ENCODE measurements at places on chromosomes 1 and 21. TPM values are rescaled to one million over a fixed set of nuclear protein-coding genes. Genes with fewer than 3 reads are reported as not detected.

DNA sequence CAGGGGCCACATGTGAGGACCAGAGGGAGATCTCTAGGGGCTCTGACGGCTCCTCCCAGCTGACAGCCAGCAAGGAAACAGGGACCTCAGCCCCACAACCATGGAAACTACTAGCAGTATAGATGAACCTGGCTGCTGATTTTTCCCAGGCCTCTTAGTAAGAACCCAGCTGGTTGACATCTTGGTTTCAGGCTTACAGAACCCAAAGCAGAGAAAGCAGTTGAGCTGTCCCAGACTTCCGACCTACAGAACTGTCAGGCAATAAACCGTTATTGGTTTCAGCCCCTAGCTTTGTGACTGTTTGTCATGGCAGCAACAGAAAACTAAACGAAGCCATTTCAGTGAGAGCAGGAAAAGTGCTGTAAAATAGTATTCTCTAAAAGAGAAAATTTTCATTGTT is 36.4 kb downstream of the ETS2 start:
- no peaks in the 10 kb centered on the region for H3K36me3 ChIP-seq
- no peak overlapping the region for H3K4me3 ChIP-seq

- H3K27me3 ChIP-seq, result no peaks in the 10 kb centered on the region
- H3K4me1 ChIP-seq, result peaks cover 22% of the 10 kb centered on the region
- no peak overlapping the region for H3K27ac ChIP-seq
- no peaks in the 10 kb centered on the region for H3K36me3 ChIP-seq
- DNase-seq, result no peak
- no peak overlapping the region for H3K4me3 ChIP-seq
Measured at GRCh38 chr21:33682992-33683627, 40.8 kb downstream of the ITSN1 start.

DNA sequence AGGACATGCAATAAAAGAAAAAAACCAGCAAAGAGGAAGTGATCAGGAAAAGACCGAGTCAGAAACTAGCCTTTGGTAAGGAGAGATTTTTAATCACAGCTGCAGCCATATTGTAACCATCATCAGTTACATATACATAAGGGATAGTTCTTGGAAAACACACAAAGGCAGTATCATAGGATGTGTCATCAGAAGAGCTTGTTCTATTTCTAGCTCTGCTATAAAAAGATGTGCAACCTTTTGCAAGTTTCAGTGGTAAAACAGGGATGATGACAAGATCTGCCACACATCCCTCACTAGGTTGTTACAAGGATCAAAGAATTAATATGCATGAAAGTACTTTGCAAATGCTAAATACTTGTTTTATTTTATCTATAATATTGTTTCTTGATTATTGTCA is 342.0 kb downstream of the VAV3 start:
- H3K4me1 ChIP-seq, result peaks cover 9% of the 10 kb centered on the region
- no peak overlapping the region for H3K4me3 ChIP-seq
- H3K36me3 ChIP-seq, result no peaks in the 10 kb centered on the region
- no peak overlapping the region for H3K27ac ChIP-seq
- DNase-seq, result no peak

DNA sequence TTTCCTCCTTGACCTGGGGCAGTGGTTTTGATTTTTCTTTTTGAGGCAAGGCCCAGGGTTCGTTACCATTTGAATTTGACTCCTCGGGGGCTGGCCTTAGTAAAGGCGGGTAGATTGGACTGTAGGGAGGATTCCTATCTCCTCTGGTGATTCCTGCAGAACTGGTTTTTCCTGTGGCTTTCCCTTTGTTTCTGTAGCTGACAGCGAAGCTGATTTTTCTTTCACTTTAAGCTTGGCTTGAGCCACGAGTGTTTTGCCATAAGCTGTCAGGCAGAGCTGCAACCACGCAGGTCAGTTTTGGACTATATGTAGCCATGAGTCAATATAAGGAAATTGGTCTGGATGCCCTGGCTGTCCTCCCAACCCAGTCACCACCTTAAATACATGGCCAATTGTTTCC is 28.7 kb upstream of the KCNJ15 start:
- H3K27me3 ChIP-seq, result no peaks in the 10 kb centered on the region
- no peaks in the 10 kb centered on the region for H3K4me1 ChIP-seq
- no peak for DNase-seq
- no peak overlapping the region for H3K4me3 ChIP-seq
- H3K36me3 ChIP-seq, result no peaks in the 10 kb centered on the region

DNA sequence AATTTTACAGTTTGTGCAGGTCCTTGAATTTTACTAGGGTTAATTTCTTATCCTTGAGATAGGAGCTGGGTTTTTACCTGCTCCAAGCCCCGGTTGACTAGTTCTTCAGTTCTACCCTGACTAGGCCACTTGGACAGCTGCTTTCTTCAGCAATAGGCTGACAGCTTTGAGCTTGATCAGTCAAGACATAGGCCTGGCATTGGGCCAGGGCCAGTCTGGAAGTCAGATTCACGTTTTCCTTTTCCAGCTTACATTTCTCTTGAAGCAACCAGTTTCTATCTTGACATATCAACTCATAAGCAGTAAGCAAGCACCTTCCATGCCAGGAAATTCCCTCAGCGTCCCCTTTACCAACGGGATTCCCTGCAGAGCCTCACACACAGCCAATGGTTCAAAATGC is 63.7 kb upstream of the AJAP1 start:
- no peak overlapping the region for H3K4me3 ChIP-seq
- H3K27me3 ChIP-seq, result peaks cover 4% of the 10 kb centered on the region
- DNase-seq, result no peak
- H3K27ac ChIP-seq, result no peak overlapping the region
- H3K4me1 ChIP-seq, result no peaks in the 10 kb centered on the region
- H3K36me3 ChIP-seq, result no peaks in the 10 kb centered on the region

GRCh38 chr1:115227346-115228082 is 110.5 kb downstream of the NGF start:
- no peak overlapping the region for H3K4me3 ChIP-seq
- no peaks in the 10 kb centered on the region for H3K36me3 ChIP-seq
- H3K27me3 ChIP-seq, result no peaks in the 10 kb centered on the region
- H3K27ac ChIP-seq, result no peak overlapping the region
- H3K4me1 ChIP-seq, result peaks cover 24% of the 10 kb centered on the region

DNA sequence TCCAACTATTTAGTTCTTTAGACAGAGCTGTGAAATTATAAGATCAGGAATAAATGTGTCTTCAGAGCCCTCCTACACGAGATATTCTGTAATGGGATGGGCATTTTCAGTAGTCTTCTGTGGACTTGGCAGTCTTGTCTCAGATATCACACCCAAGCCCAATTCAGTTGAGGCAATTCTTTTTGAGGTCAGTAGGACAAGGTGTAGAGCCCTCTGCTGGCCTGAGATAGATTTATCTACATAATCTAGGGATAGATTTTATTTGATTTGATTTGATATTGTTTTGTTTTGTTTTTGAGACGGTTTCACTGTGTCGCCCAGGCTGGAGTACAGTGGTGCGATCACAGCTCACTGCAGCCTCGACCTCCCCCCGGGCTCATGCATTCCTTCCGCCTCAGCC is 77.5 kb downstream of the FMN2 start:
- no peaks in the 10 kb centered on the region for H3K36me3 ChIP-seq
- H3K4me3 ChIP-seq, result no peak overlapping the region
- H3K27me3 ChIP-seq, result no peaks in the 10 kb centered on the region
- no peaks in the 10 kb centered on the region for H3K4me1 ChIP-seq
- DNase-seq, result no peak

DNA sequence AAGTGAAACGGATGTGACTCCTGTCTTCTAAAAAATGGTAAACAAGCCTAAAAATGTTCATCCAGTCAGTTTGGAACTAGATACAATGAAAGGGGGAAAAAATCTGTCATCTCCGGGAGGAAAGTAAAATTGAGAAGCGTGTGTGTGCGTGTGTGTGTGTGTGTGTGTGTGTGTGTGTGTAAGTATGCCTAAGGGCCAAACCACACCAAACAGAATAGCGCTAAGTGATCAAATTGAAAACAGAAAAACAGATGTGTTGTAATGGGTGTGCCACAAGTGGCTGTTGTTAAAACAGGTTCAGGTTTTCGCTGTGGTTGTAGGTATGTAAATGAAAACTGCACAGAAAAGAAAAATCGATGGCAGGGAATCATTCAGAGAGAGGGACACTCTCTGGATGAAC is 106.7 kb downstream of the RNF220 start:
- no peaks in the 10 kb centered on the region for H3K36me3 ChIP-seq
- no peak for DNase-seq
- H3K27ac ChIP-seq, result no peak overlapping the region
- no peak overlapping the region for H3K4me3 ChIP-seq
- H3K4me1 ChIP-seq, result no peaks in the 10 kb centered on the region

DNA sequence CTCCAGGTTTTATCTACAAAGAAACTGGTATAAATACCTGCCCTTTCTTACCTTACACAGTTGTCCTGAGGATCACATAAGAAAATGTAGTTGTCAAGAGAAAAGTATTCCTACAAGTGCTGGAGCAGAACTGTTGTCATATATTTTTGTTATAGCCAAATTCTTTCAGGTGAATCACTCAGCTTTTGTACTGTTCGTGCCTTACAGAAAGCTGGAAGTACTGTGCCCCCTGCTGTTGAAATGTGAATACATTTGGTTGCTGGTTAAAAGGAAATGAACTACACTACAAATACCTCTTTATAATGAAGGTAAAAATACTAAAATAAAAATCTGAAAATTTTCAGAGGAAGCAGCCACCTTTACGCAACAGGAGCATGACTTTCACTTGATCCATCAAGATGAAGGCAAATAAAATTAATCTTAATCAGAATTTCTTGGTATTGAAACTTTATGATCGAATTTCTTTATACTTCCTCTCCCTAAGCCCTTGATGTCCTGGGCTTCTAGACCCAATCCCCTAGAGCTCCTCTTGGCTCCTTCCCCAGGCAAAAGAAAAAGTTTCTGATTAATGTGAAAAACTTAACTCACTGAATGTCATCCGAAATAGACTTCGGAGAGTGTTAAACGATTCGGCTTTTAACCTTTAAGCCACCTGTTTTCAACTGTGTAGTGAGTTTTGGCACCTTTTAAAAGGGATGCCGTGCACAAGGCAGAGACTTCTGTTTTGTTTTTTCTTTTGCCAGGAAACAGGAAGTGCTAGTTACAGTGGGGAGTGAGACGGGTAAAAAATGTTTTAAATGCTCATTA is 12.5 kb downstream of the CHML start:
- no peak for DNase-seq
- no peaks in the 10 kb centered on the region for H3K4me1 ChIP-seq
- H3K4me3 ChIP-seq, result no peak overlapping the region
- H3K27me3 ChIP-seq, result no peaks in the 10 kb centered on the region

Gene PDZK1
- polyA plus RNA-seq, result 62.3 TPM

Gene PRELP
- 4.4 TPM for polyA plus RNA-seq

Gene HAO2
- polyA plus RNA-seq, result 0.91 TPM

Gene RUNX1
- polyA plus RNA-seq, result 9.2 TPM

Gene ACADM
- polyA plus RNA-seq, result 63.0 TPM

Gene XKR8
- polyA plus RNA-seq, result 7.8 TPM

Gene CHTOP
- 99.4 TPM for polyA plus RNA-seq

Gene CFAP107
- polyA plus RNA-seq, result 0.03 TPM

Gene UTS2
- 0.36 TPM for polyA plus RNA-seq

Gene WNT3A
- not detected for polyA plus RNA-seq
